ENCODE measurements at places on chromosomes 11 and 22. TPM values are rescaled to one million over a fixed set of nuclear protein-coding genes. Genes with fewer than 3 reads are reported as not detected.

DNA sequence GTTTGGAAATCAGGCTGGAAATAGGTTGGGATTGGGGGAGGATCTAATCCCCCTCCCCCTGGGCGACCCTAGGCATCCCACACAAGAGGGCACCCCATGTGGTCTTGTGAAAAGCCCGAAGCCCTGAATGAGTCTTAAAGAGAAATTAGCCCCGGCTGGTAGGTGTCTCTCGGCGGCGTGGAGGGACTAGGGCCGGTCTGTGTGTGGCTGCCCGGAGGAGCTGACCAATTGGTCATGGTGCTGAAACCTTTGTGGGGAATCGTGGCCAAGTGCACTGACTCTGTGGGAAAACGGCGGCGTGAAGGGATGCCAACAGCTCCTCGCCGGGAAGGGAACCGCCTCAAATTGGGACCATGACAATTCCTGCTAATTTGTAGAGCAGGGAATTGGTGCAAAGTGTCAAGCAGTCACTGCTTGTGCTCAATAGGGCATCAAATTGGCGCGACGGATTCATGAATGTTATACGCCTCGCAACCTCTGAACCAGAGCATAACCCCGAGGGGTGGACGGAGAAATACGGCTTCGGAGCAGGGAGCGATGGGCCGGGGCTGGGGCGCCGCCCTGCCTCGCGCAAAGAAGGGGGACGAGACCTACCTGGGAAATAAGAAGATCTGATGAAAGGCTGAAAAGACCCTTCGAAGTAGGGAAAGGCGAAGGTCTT is 1.5 kb downstream of the DBX1 start:
- peak; percentile 88 for DNase-seq

DNA sequence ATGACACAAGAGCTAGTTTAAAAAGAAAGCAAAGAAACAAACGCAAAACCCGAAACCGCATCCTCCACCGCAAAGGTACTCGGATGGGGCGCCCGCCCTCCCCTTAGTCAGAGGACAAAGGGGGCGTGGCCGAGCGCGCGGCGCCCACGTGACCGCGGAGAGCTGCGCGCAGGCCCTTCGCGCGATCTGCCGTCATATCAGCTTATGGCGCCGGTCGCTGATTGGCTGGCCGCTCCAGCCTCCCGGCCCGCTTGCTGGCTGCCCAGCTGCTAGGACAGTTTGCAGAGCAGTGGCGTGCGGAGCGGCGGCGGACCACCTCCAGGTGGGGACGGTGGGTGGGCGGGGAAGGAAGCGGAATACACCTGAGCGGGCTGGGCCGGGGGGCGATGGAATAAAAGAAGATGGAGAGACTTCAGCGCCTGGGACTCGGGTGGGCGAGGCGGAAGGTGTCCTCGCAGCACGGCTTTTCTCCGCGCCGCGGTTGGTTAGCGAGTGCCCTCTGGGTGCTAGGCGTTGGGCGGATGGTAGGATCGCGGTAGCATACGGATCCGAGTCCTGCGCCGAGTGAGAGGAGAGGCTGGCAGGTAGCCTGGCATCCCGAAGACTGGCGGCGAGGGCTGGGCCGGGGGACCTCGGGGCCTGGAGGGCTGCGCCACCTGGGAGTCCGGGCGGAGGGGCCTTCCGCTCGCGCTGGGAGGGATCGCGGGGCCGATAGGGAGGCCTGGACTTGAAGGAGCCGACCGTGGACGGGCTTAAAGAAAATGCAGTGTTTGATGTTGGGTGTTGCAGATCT is at the start of gene SC5D:
Gene SC5D, plus strand, starts transcription at position 277 of the 793 bp plus-strand sequence. CDS start 10,605 bp downstream, outside the sequence.
- DNase-seq, result peak; percentile 92

- DNase-seq, result no peak
Observed at GRCh38 chr11:75241906-75242644, 1.5 kb downstream of the TPBGL start.

- DNase-seq, result no peak
Observed at GRCh38 chr11:69251057-69251393, 42.9 kb upstream of the MYEOV start.

- no peak for DNase-seq
Observed at GRCh38 chr11:48003926-48004325, 23.6 kb downstream of the PTPRJ start.

DNA sequence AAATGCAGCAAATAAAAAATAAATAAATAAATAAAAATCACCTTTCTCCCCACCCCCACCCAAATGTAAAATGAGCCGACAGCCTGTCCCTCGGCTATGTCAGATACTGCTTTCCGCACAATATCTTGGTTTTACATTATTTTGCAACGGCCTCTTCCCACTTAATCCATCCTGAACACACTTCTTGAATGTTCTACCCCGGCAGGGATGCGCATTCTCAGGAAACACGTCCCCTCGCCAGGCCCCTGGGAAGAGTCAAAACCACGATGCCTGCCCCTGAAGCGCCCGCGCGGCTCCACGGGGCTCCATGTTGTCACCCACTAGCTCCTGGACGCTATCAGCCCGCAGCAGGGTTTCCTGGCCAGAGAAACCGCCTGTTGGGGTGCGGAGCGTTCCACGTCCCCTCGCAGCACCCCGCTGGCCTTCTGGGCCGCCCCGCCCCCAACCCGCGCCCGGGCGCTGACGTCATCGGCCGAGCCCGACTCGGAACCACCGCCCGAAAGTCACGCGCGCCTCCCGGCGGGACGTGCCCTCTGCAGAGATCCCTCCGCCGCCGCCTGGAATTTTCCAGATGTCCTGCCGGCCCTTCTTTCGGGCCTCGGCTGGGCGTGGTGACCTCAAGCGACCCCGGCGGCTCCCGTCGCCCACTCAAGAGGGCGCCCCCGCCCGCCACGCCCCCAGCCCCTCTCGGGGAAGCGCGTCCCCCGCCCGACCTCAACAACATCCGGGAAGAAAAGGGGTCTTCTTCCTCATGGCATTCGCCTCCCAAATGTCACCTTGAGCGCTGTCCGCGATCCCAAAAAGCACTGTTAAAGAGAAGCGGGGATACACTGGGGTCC is 585 bp upstream of the NEAT1 start:
- DNase-seq, result peak; percentile 96

- DNase-seq, result no peak
Observed at GRCh38 chr22:50473855-50474671, 772 bp downstream of the SBF1 start.

- DNase-seq, result no peak
Observed at GRCh38 chr22:27431896-27432295, 369.7 kb downstream of the MN1 start.

- no peak for DNase-seq
Observed at GRCh38 chr11:105975128-105975527, 46.9 kb downstream of the MSANTD4 start.

GRCh38 chr22:41092023-41092817 is at the start of gene EP300:
TSS of gene EP300 (plus strand) at chr22:41092592. CDS start at chr22:41093005, 413 bp downstream.
- DNase-seq, result peak; percentile 84

DNA sequence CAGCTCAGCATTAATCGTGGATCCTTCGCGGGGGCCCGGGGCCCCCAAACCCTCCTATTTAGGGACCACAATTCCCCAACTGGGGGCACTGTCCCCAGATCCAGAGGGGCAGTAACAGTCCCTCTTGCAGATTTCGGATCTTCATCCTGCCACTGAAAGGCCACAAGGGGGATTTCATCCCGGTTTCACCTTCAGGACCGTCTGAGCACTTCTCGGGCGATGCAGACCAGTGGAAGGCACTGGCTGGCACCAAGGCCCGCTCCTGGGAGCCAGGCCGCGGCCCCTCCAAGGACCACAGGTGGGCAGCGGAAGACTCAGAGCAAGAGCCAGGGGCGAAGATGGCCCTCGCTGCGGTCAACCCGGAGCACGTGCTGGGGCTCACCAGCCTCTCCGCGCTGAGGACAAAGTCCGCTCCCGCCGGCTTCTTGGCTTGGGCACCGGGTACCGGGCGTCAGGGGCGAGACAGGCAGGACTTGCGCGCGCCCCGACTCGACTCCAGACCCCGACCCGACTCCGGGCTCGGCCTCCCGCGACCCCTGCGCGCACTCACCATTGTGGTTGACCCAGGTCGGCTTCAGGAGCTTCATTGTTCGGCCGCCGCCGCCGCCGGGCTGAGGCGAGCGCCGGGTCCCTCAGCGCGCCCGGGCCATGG is 517 bp downstream of the HIRA start:
- DNase-seq, result no peak

GRCh38 chr22:36160499-36160942 is at the start of gene APOL3:
TSS of gene APOL3 (minus strand) at chr22:36160755. CDS start at chr22:36149055, 11,700 bp downstream.
- DNase-seq, result no peak

GRCh38 chr11:79083352-79083751 is 357.5 kb downstream of the TENM4 start:
- DNase-seq, result no peak

DNA sequence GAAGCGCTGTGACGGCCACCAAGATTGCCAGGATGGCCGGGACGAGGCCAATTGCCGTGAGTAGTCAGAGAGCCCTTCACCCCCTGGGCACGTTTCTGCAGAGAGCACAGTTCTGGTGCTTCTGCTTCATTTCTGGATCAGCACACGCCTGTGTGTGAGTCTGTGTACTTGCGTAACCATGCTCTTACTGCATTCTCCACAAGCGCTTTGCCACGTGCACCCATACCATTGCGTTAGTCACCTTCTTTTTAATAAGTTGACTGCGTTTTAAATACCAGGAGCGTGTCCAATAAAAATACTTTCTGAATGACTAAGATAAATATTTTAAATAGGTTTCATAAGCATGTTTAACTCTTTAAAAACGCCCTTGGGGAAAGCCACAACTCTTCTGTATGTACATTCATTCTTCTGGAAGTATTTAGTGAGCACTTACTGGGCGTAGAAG is 143.0 kb upstream of the SORL1-AS1 start:
- no peak for DNase-seq

DNA sequence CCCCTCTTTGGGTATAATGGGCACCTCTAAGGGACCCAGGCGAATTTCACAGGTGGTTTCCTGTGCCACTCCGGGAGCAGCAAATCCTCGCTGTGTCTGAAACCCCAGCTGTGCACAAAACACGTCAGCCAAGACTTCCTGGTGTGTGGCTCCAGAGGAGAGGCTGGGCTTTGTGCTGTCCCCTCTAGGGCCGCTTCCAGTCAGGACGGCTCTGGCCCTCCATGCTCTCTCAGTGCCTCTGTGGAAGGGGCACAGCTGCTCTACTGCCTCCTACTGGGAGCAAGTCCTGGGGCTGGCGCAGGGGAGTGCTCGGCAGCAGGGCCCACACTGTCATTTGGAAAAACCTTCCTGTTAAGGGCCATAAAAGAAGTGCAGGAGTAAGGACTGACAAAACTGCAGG is 23.7 kb upstream of the ARFGAP3 start:
- DNase-seq, result no peak

DNA sequence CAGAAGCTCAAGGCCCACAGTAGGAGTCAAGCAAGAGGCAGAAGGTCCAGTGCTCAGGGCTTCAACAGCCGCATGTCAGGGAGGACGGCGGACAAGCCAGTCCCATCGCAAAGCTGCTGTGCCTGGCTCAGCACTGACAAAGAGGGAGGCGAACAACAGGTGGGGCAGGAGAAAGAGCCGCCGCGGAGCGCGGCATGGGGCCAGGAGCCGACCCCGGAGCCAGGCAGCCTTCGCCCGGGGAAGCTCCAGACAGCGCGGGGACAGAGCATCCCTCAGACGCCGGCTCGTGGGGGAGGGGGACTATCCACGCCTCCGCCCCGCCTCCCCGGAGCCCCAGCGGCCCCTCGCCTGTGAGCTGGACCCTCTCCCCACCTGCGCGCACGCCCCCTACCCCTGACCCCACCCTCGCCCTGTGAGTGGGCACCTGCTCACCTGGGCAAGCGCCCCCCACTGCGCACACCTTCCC is 369 bp downstream of the DHCR7 start:
- no peak for DNase-seq

The PC gene
- polyA plus RNA-seq, result 56.3 TPM

The HEPHL1 gene
- not detected for polyA plus RNA-seq

The OR51B2 gene
- not detected for polyA plus RNA-seq

The EHF gene
- polyA plus RNA-seq, result 25.1 TPM

The POU2F3 gene
- 0.38 TPM for polyA plus RNA-seq

The PTPRCAP gene
- 3.6 TPM for polyA plus RNA-seq

Data from renal pelvis (tissue), 12 donors.